ENCODE measurements at places on chromosomes 1 and 21.

DNA sequence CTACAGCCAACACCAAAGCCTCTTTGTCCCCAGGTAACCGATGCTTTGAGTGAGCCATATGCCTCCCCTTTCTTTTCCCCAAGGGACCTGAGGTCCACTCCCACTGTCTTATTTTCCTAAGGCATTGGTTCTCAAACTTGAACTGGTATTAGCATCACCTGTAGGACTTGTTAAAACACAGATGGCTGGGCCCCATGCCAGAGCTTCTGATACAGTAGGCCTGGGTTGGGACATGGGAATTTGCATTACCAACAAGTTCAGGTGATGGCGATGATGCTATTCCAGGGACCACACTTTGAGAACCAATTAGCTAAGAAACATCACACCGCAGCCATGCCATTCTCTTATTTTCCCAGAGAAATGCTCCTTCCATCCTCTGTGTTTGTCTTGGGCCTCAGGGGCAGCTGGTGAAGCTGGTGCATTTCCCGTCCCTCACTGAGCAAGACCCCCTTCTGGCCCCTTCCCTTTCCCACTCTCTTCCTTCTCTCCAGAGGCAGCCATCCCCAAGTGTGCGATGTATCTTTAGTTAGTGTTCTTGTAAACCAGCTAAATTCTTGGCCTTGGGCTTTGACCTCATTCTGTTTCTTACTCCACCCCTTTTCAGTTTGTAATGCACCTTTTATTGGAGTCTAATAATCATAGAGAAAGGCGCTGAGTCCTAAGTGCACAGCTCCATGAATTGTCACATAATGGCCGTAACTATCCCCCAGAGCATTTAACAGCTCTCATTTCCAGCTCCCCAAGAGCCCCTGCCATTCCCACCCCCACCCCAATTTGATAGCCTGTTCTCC lies 14.2 kb upstream of the TTC22 start:
- DNase-seq: no peak

DNA sequence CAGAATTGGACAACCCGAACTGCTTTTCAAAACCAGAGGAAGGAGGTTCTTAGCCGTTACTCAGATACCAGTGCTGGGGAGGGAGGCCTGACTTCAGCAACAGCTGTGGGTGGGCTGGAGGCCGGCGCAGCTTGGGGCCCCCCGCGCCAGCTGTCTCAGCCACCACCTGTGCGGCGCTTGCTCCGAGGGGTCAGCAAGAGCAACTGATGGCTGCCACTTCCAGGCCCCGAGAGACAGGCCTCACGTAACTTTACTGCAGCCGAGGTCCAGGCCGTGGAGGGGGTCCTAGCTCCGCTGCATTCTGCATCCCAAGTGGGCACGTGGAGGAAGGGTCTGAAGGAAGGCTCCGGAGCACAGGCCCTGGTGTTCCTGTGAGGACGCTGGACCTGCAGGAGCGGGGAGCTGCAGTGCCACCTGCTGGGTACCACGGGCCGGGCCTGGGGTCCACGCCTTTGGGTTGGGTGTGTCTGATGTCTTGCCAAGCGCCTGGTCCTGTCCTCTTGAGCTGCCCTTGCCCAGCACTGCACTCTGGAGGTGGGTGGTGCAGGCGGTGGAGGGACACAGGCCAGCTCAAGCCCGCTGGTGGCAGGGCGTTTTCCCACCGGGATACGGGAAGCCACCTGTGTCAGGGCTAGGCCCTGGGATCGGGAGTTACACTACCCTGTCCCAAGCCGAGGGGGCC lies 9.8 kb downstream of the THAP3 start:
- peak; percentile 11 for DNase-seq

DNA sequence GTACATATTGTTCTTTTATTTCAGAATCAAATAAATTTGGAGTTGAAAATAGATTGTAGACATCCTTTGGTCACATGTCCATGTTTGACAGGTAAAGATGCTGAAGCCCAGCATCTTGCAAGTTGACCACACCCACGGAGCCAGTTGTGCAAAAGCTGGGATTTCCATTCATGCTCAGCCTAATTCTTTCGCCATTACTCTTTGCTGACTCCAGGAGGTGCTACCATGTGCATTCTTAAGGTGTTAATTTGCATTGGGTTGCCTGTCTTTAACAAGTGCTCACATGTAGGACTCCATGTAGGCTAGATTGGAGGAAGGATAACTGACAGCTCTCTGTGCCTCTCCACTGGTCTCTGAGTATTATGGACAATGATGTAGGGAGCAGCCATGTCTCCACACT lies 660.7 kb downstream of the LMO4 start:
- DNase-seq: no peak

DNA sequence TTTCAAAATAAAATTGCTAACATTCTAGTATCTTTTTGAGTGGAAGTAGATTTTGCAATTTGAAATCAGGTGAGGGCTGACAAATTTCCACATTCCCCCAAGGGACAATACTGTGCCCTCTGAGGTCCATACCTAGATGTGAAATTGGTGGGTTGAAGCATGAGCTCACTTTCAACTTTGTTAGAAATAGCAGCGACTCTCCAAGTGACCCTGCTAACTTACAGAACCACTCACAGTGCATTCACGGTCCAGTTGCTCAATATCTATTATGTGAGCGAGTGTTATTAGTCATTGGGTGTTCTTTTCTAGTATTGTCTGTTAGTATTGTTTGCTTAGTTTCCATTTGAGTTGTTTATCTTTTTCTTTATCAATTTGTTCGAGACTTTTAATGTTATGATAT lies 53.6 kb upstream of the ASB17 start:
- peak; percentile 45 for DNase-seq

GRCh38 chr1:174058624-174059023 lies 36.5 kb upstream of the RC3H1 start:
- DNase-seq: peak; percentile 47

DNA sequence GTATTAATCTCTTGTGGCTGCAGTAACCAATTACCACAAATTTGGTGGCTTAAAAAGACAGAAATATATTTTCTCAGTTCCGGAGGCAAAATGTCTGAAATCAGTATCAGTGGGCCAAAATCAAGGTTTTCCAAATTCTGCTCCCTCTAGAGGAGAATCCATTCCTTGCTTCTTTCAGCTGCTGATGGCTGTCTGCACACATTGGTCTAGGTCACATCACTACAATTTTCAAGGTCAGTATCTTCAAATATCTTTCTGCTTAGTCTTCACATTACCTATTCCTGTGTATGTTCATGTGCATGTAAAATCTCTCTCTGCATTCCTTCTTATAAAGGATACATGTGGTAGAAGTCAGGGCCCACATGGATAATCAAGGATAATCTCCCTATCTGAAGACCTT lies 999.4 kb downstream of the KCNT2 start:
- DNase-seq: no peak

All from brain microvascular endothelial cell (primary cell).